ENCODE measurements at places on chromosomes 3 and 15.

- H3K27me3 ChIP-seq, result no peaks in the 10 kb centered on the region
- no peak for DNase-seq
- H3K27ac ChIP-seq, result peak overlapping the region; percentile 79
- no peak overlapping the region for H3K4me3 ChIP-seq
- H3K4me1 ChIP-seq, result peaks cover 24% of the 10 kb centered on the region
- no peaks in the 10 kb centered on the region for H3K36me3 ChIP-seq
Observed at GRCh38 chr15:71807691-71808091, 2.7 kb upstream of the NR2E3 start.

DNA sequence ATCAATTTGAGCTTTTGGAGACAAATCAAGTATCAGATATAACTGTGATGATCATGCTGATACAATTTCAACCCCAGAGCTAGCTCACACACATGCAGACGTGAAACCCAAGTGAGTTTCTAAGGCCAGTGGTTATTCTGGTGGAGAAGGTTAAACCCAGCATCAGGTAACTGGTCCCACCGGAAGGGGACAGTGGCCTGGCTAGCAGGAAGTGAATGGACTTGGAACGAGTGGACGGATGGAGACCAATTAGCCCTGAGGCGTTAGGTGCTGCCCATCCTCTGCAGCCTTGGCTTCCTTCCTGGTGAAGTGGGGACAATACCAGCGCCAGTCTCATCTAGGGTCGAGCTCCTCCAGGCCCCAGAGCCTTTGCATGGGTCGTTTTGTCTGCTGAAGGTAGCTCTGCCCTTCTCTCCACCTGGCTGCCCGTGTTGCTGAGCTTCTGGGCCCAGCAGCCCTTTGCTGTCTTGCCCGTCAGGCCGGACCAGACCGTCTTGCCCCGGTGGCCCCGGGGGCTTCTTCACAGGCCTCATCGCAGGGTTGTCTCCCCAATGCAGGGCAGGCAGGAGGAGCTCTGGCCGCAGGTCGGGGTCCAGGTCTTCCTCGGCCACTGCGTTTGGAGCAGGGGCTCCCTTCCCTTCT, 915 bp upstream of the KCTD6 start:
- no peak for DNase-seq
- H3K27ac ChIP-seq, result no peak overlapping the region
- peak overlapping the region; percentile 48 for H3K4me3 ChIP-seq
- H3K36me3 ChIP-seq, result no peaks in the 10 kb centered on the region
- peaks cover 15% of the 10 kb centered on the region for H3K4me1 ChIP-seq
- H3K27me3 ChIP-seq, result peaks cover 6% of the 10 kb centered on the region

- DNase-seq, result peak; percentile 51
- H3K36me3 ChIP-seq, result no peaks in the 10 kb centered on the region
- H3K27me3 ChIP-seq, result no peaks in the 10 kb centered on the region
- H3K4me3 ChIP-seq, result peak overlapping the region; percentile 37
- H3K4me1 ChIP-seq, result no peaks in the 10 kb centered on the region
Observed at GRCh38 chr15:25933456-25934158, 70.5 kb upstream of the ATP10A start.

- no peaks in the 10 kb centered on the region for H3K36me3 ChIP-seq
- H3K4me3 ChIP-seq, result no peak overlapping the region
- H3K27ac ChIP-seq, result no peak overlapping the region
- peaks cover 28% of the 10 kb centered on the region for H3K27me3 ChIP-seq
- no peak for DNase-seq
Observed at GRCh38 chr15:63020759-63021430, 21.7 kb upstream of the TPM1 start.

DNA sequence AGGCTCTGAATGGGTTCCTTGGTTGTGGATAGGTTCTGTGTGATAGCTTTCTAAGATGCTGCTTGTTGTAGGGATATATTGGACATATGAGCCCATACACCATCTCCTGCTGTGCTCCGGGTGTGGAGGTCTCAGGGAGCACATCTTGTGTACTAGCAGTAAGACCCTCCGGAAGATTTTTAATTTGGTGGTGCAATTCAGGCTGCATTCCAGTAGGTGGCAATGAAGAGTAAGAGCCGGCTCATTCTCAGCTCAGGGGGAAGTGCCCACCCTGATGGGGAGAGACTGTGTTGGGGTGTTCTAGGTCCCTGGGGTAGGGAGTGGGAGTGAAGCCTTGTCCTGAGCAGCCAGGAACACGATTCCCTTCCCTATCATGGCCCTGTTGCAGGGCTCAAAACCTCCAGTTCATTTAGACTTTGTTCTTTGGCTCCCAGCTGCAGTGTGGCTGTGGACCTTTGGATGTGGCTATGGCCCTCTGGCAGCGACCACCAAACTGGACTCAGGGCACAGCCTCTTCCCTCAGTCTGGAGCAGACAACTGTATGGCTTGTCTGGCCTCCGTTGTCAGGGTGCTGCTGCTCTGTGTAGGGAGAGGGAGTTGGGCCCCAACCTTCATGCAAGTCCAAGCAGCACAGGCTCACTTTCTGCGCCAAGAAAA, 104.7 kb downstream of the UNC13C start:
- H3K4me3 ChIP-seq, result no peak overlapping the region
- H3K27me3 ChIP-seq, result no peaks in the 10 kb centered on the region
- no peaks in the 10 kb centered on the region for H3K36me3 ChIP-seq
- H3K4me1 ChIP-seq, result no peaks in the 10 kb centered on the region
- H3K27ac ChIP-seq, result no peak overlapping the region

- H3K4me1 ChIP-seq, result no peaks in the 10 kb centered on the region
- H3K36me3 ChIP-seq, result no peaks in the 10 kb centered on the region
- peak; percentile 43 for DNase-seq
- no peaks in the 10 kb centered on the region for H3K27me3 ChIP-seq
- H3K27ac ChIP-seq, result no peak overlapping the region
Observed at GRCh38 chr3:160707187-160707794, 30.3 kb downstream of the ARL14 start.

- no peak for DNase-seq
- H3K36me3 ChIP-seq, result no peaks in the 10 kb centered on the region
- H3K27ac ChIP-seq, result no peak overlapping the region
- no peaks in the 10 kb centered on the region for H3K4me1 ChIP-seq
Observed at GRCh38 chr3:189624130-189624529, 7.1 kb upstream of the TP63 start.

DNA sequence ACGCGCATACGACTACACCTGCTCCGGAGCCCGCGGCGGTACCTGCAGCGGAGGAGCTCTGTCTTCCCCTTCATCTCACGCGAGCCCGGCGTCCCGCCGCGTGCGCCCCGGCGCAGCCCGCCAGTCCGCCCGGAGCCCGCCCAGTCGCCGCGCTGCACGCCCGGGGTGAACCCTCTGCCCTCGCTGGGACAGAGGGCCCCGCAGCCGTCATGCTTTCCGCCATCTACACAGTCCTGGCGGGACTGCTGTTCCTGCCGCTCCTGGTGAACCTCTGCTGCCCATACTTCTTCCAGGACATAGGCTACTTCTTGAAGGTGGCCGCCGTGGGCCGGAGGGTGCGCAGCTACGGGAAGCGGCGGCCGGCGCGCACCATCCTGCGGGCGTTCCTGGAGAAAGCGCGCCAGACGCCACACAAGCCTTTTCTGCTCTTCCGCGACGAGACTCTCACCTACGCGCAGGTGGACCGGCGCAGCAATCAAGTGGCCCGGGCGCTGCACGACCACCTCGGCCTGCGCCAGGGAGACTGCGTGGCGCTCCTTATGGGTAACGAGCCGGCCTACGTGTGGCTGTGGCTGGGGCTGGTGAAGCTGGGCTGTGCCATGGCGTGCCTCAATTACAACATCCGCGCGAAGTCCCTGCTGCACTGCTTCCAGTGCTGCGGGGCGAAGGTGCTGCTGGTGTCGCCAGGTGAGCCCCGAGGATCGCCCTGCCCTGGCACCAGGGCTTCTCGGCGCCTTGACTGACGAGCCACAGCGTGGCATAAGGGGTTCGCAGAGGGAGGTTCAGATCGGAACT, 420 bp downstream of the SLC27A2 start:
- H3K27ac ChIP-seq, result no peak overlapping the region
- H3K4me1 ChIP-seq, result peaks cover 7% of the 10 kb centered on the region
- peak overlapping the region; percentile 50 for H3K4me3 ChIP-seq
- H3K36me3 ChIP-seq, result no peaks in the 10 kb centered on the region

GRCh38 chr3:15541371-15541770, 19.9 kb upstream of the COLQ start:
- H3K27ac ChIP-seq, result no peak overlapping the region
- no peaks in the 10 kb centered on the region for H3K27me3 ChIP-seq
- DNase-seq, result no peak

DNA sequence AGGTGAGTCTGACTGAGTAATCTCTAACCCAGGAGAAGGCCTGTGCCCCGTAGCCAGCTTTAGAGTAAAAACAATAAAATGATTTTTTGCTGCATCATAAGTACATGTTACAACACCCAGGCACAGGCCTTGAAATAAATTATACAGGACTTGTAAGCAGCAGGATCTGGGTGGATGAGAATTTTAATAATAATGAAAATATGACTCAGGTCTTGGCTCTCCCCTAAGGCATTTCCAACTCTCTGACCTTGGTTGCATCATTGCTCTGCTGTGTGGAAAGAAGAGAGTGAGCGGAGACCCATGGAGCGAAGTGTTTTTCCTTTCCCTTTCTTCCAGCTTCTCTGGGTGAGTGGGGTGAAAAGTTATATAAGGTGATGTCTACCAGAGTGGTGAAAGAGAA, 44.6 kb downstream of the EOMES start:
- H3K36me3 ChIP-seq, result no peaks in the 10 kb centered on the region
- no peak for DNase-seq
- H3K4me1 ChIP-seq, result no peaks in the 10 kb centered on the region
- no peak overlapping the region for H3K27ac ChIP-seq
- no peaks in the 10 kb centered on the region for H3K27me3 ChIP-seq

DNA sequence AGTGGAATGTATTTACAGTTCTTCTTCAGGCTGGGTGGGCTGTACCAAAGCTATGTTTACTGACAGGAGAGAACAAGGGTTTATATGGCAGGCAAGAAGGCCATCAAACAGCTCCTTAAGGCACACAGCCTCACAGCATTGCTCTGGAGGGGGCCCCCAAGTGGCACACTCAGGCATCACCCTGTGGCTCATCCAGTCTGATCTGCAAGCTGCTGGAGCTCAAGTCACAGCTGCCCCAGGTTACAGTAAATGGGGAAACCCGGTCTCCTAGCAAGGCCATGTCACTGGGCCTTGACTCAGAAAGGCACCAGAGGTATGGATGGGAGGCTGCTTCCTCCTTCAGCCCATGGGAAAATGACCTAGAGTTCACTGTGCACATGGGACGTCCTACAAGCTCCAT, 67.5 kb downstream of the TFG start:
- H3K4me3 ChIP-seq, result no peak overlapping the region
- no peak overlapping the region for H3K27ac ChIP-seq
- H3K4me1 ChIP-seq, result peaks cover 2% of the 10 kb centered on the region
- H3K36me3 ChIP-seq, result no peaks in the 10 kb centered on the region
- H3K27me3 ChIP-seq, result no peaks in the 10 kb centered on the region

DNA sequence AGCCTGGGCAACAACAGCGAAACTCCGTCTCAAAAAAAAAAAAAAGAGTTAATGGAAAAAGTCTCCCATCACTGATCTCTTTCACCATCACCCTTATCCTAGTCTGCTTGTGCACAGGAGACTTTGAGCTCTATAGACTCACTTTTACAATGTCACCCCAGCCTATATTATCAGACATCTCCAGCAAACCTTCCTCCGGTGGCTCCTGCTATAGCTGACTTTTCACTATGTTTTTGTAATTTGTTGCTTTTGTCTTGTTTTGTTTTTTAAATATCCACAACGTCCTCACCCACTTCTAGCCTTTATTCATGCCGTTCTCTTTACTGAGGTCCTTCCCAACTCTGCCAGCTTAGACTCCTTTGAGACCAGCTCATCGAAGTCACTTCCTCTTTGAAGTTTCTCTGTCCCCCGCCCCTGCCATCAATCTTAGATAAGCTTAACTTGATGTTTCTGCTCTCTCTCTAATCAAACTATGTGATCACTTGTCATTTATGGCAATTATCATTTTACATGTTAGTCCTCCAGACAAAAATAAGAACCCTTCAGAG, 82.7 kb upstream of the CHD2 start:
- H3K4me1 ChIP-seq, result peaks cover 21% of the 10 kb centered on the region
- no peaks in the 10 kb centered on the region for H3K36me3 ChIP-seq
- no peak for DNase-seq
- no peaks in the 10 kb centered on the region for H3K27me3 ChIP-seq
- H3K4me3 ChIP-seq, result no peak overlapping the region

- DNase-seq, result no peak
- no peaks in the 10 kb centered on the region for H3K4me1 ChIP-seq
- H3K27me3 ChIP-seq, result no peaks in the 10 kb centered on the region
Observed at GRCh38 chr3:19250959-19251610, 102.8 kb downstream of the KCNH8 start.

DNA sequence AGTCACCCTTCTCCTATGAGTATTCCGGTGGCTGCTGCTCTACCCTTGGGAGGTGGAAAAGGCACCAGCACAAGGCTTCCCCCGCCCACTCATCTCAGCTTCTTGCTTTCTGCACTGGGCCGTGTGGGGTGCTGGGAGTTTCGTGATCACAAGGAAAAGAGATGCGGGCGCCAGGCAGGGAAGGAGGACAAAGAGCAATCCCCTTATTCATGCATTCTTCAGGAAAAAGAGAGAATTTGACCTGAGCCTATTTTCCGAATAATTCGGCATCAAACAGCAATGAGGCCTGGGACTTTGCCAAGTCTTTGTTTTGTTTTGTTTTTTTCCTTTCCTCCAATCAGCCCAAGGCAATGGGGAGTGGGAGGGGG, 102.2 kb upstream of the LPP start:
- no peak overlapping the region for H3K4me3 ChIP-seq
- peaks cover 3% of the 10 kb centered on the region for H3K4me1 ChIP-seq
- no peaks in the 10 kb centered on the region for H3K36me3 ChIP-seq
- peaks cover 4% of the 10 kb centered on the region for H3K27me3 ChIP-seq
- DNase-seq, result no peak
- H3K27ac ChIP-seq, result peak overlapping the region; percentile 16

- no peak overlapping the region for H3K4me3 ChIP-seq
- H3K36me3 ChIP-seq, result no peaks in the 10 kb centered on the region
- H3K27me3 ChIP-seq, result no peaks in the 10 kb centered on the region
- no peak for DNase-seq
- H3K4me1 ChIP-seq, result no peaks in the 10 kb centered on the region
Observed at GRCh38 chr3:4795905-4796304, 183.3 kb upstream of the BHLHE40 start.

DNA sequence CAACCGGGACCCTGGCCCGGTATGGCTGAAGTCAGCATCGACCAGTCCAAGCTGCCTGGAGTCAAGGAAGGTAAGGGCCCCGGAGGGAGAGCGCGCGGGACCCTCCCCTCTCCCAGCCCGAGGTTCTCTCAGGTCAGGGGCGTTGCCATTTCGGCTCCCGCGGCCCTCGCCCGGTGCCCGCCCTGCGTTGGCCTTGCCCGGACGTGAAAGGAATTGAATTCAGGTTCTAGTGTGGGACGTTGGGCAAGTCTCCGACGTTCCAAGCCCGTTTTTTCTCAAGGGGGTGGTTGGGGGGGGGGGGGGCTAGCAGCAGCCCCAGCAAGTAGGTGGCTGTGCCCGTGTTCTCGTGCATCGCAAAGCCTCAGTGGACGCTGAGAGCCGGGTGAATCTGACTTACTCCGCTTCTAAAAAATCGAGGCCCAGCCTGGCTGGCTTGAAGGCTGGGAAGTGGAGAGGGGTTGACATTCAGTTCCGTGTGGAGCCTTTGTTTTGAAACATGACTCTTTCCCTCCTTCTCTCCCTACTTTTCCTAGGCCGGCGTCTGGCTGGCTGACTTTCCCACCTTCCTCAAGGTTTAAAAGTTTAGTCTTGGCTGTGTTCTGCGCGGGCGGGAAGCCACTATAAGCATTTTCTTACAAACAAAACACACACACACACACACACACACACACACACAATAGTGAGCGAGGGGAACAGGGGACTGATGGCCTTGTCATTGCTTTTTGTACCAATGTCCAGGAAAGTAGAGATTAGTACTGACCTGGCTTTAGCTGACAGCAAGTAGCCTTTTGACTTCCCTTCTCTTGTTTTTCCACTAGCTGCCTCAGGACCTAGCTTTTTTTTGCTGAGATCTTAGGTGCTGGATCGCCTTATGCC, at the start of gene UTS2B:
Gene UTS2B (minus strand): TSS at position 873 of the 876 bp plus-strand sequence. CDS start 48,337 bp downstream, outside the sequence.
- H3K27me3 ChIP-seq, result no peaks in the 10 kb centered on the region
- peak within 1 kb of the TSS; percentile 55 for H3K4me3 ChIP-seq
- H3K4me1 ChIP-seq, result peaks cover 14% of the 10 kb centered on the region
- no peaks in the 10 kb centered on the region for H3K36me3 ChIP-seq
- H3K27ac ChIP-seq, result peak within 1 kb of the TSS; percentile 80

Data from neuronal stem cell (in vitro differentiated cells).